Liver (tissue), 10 donors: ENCODE measurements at places on chromosomes 16 and 17.
A peak's percentile ranks its signal among the peaks of the same experiment; 100 is the strongest.

GRCh38 chr16:12229759-12230594 lies 253.4 kb downstream of the SNX29 start:
- no peaks in the 10 kb centered on the region for H3K27me3 ChIP-seq
- peak overlapping the region; percentile 34 for H3K27ac ChIP-seq
- H3K36me3 ChIP-seq, result no peaks in the 10 kb centered on the region
- no peak for DNase-seq

GRCh38 chr17:52143542-52143941 lies 15.0 kb downstream of the CA10 start:
- no peaks in the 10 kb centered on the region for H3K36me3 ChIP-seq
- DNase-seq, result no peak
- no peak overlapping the region for H3K27ac ChIP-seq
- H3K4me3 ChIP-seq, result no peak overlapping the region

DNA sequence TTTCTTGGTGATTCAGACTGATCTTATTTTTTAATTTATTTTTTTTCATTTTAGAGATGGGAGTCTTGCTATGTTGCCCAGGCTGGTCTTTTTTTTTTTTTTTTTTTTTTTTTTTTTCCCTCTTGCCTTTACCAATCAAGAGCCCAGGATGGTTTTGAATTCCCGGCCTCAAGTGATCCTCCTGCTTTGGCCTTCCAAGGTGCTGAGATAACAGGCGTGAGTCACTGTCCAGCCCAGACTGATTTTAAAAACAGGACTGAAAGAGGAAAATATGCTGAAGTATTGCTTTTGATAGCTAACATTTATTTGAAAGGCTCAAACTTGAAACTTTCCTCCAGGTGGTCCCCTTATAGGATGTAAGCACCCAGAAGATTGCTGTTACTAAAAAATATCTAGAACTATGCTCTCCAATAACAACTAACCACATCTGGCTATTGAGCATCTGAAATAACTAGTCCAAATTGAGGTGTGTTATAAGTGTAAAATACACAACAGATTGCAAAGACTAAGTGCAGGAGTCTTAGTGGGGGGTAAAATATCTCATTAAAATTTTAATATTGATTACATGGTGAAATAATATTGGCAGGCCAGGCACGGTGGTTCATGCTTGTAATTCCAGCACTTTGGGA lies 15.8 kb upstream of the BRIP1 start:
- H3K27me3 ChIP-seq, result no peaks in the 10 kb centered on the region
- no peaks in the 10 kb centered on the region for H3K4me1 ChIP-seq
- DNase-seq, result no peak
- H3K36me3 ChIP-seq, result peaks cover 14% of the 10 kb centered on the region
- H3K27ac ChIP-seq, result no peak overlapping the region

DNA sequence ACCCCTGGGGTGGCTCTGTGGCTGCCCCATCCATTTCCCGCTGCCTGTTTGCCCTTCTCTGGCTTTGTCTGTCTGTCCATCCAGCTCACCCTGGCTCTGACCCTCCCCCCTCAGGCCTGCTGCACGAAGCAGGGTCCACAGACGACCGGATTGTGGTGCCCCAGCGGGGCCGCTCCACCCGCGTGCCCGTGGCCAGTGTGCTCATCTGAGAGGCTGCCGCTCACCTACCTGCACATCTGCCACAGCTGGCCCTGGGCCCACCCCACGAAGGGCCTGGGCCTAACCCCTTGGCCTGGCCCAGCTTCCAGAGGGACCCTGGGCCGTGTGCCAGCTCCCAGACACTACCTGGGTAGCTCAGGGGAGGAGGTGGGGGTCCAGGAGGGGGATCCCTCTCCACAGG lies 761 bp upstream of the LAT start:
- H3K36me3 ChIP-seq, result peaks cover 10% of the 10 kb centered on the region
- H3K4me3 ChIP-seq, result no peak overlapping the region
- H3K4me1 ChIP-seq, result no peaks in the 10 kb centered on the region

GRCh38 chr17:77488531-77489238 lies 347.9 kb downstream of the SEC14L1 start:
- H3K27me3 ChIP-seq, result no peaks in the 10 kb centered on the region
- no peak overlapping the region for H3K27ac ChIP-seq
- no peak for DNase-seq
- H3K4me1 ChIP-seq, result peaks cover 22% of the 10 kb centered on the region

GRCh38 chr16:21590796-21591195 lies 8.6 kb upstream of the METTL9 start:
- no peak for DNase-seq
- H3K27ac ChIP-seq, result no peak overlapping the region
- H3K27me3 ChIP-seq, result no peaks in the 10 kb centered on the region
- H3K4me3 ChIP-seq, result no peak overlapping the region
- H3K36me3 ChIP-seq, result no peaks in the 10 kb centered on the region

DNA sequence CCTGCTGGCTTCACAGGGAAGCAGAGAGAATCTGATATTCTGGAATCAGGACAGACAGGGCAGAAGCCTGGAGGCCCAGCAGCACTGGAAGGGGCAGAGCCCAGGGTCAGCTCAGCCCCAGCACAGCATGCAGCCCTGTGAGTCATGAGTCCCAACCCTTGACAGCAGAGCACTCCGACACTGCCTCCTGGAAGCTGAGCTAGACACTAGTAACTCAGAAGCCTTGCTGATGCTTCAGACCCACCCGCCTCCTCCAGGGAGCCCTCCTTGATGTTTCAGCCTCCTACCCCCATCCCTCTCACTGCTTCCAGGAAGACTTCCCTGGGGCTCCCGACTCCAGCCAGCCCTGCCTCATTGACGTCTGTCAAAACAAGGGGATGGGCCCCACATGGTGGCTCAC lies 6.9 kb downstream of the CAMKK1 start:
- H3K27me3 ChIP-seq, result no peaks in the 10 kb centered on the region
- no peak overlapping the region for H3K4me3 ChIP-seq
- no peaks in the 10 kb centered on the region for H3K4me1 ChIP-seq
- no peak for DNase-seq
- no peaks in the 10 kb centered on the region for H3K36me3 ChIP-seq

DNA sequence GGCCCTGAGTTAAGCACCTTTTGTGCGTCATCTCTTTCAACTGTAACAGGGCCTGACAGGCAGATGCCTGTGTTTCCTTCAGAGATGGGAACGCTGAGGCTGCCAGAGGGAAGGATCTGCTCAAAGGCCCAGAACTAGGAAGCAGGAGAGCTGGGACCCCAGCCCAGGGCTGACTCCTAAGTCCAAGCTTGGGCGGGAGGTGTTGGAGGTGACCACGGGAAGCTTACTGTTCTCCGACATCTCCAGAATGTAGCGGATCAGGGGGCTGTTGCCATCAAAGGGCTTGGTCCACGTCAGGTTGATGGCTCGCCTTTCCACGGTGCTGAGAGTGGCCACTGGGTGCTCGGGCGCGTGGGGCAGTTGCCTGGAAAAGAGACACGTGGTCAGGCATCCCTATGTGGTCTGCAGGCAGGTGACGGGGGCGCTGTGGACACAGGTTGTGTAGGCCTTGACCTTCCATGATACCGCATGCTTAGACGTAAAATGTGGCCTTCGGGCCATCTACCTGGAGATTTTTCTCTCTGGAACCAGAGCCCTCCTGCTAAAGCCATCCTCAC lies 111.4 kb upstream of the CDC42EP4 start:
- no peaks in the 10 kb centered on the region for H3K36me3 ChIP-seq
- no peak for DNase-seq
- no peaks in the 10 kb centered on the region for H3K27me3 ChIP-seq
- H3K27ac ChIP-seq, result no peak overlapping the region
- no peak overlapping the region for H3K4me3 ChIP-seq
- H3K4me1 ChIP-seq, result no peaks in the 10 kb centered on the region

DNA sequence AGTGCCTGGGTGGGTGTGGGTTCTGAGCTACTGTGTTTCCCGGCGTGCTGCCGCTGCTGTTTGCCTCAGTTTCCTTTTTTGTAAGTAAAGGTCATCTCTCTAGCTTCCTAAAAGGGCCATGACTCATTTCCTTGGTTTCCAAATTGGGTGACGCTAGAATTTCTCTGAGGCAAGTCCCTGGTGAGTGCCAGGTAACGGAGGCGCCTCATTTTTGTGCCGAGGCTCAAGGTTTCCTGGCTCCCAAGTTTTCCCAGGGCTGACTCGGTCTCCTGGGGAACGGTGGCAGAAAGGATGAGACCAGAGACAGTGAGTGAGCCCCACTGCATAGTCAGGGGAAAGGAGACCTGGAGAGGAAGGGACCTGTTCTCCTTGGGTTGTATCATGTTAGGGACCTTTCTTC lies 20.3 kb downstream of the MSI2 start:
- H3K27me3 ChIP-seq, result no peaks in the 10 kb centered on the region
- peaks cover 4% of the 10 kb centered on the region for H3K36me3 ChIP-seq
- no peak overlapping the region for H3K4me3 ChIP-seq
- DNase-seq, result no peak
- H3K4me1 ChIP-seq, result peaks cover 5% of the 10 kb centered on the region

GRCh38 chr16:50457423-50457822 lies 88.6 kb upstream of the BRD7 start:
- peaks cover 10% of the 10 kb centered on the region for H3K4me1 ChIP-seq
- no peaks in the 10 kb centered on the region for H3K36me3 ChIP-seq
- DNase-seq, result no peak
- H3K27me3 ChIP-seq, result no peaks in the 10 kb centered on the region
- no peak overlapping the region for H3K4me3 ChIP-seq
- no peak overlapping the region for H3K27ac ChIP-seq

DNA sequence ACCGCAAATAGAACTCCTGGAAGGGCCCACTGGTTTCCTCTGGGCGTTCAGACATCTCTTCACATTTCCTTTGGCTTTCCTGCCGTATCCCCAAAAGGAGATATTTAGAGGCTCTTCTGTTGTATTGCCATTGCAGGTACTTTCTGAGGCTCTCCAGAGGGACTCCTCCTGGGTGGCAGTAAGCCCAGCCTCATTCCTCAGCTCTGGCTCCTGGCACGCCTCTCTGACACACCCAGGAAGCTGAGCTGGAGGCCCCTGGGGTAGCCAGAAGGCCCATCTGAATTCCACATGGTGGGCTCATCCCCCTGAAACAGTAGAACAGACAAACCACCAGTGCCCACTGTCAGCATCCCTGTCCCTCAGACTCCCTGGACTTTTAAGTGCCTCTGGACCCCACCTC lies 206.7 kb downstream of the PARN start:
- H3K4me3 ChIP-seq, result no peak overlapping the region
- H3K27ac ChIP-seq, result no peak overlapping the region
- H3K36me3 ChIP-seq, result no peaks in the 10 kb centered on the region
- H3K27me3 ChIP-seq, result no peaks in the 10 kb centered on the region
- H3K4me1 ChIP-seq, result peaks cover 3% of the 10 kb centered on the region
- DNase-seq, result no peak

DNA sequence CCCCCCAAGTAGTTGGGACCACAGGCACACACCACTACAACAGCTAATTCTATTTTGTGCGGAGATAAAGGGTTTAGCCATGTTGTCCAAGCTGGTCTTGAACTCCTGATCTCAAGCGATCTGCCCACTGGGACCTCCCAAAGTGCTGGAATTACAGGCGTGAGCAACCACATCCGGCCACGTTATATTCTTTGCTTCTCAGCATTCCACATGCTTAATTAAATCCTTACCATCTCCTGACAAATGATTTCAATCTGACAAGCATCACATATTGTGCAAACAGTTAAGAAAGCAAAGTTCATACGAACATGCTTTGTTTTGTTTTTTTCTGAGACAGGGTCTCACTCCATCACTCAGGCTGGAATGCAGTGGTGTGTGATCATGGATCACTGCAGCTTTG lies 18.2 kb downstream of the HIGD1B start:
- H3K4me1 ChIP-seq, result peaks cover 5% of the 10 kb centered on the region
- no peak overlapping the region for H3K27ac ChIP-seq
- peaks cover 34% of the 10 kb centered on the region for H3K36me3 ChIP-seq

DNA sequence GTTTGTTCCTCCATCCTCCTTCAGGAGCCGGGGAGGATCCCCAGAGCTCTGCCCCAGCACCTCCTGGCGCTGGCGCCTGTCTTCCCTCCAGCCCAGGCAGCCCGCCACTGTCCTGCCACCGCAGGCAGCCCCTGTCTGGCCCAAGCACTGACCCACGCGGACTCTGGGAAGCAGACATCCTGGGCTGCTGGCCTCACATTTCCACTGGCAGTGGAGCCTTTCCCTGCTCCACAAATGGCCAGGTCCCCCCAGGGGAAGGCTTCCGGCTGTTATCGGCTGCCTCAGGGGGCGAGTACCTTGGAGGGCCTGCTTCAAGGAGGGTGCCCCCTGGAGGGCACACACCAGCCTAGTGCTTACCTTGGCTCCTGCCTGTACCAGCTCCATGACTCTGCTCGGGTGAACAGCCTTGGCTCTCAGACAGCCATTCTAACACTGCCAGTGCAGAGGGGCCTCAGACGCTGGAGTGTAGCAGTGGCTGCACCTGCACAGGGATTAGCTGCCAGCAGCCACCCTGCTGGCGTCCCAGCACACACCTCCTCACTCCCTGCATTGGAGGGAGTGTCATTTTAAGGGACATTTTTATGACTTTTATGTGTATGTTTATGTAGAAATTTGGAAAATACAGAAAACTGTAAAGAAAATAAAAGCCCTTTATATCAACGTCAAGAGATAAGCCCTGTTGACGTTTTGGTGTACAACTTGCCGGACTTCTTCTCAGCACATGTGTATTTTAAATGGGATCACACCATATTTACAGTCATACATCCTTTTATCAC lies 21.0 kb downstream of the ACE start:
- H3K27me3 ChIP-seq, result no peaks in the 10 kb centered on the region
- H3K27ac ChIP-seq, result no peak overlapping the region
- no peaks in the 10 kb centered on the region for H3K4me1 ChIP-seq
- H3K4me3 ChIP-seq, result no peak overlapping the region

DNA sequence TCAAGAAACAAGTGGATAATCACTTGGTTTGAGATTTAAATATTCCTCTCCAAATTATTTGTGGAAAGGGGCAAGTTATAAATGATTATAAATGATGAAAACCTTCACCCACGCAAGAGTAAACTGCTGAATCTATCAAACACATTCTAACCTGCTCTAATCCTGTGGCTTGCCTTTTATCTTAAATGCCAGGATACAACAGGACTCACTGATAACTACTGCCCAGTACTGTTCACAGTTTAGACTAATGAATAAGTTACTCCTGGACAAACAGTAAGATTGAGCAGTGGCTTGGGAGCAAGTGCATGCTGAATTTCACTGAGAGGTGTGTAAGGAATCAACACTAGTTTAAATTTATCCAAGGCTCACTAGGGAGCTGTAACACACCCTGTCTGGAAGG lies 31.1 kb downstream of the IGF2BP1 start:
- no peaks in the 10 kb centered on the region for H3K27me3 ChIP-seq
- no peaks in the 10 kb centered on the region for H3K4me1 ChIP-seq
- no peaks in the 10 kb centered on the region for H3K36me3 ChIP-seq
- no peak overlapping the region for H3K27ac ChIP-seq
- no peak for DNase-seq

DNA sequence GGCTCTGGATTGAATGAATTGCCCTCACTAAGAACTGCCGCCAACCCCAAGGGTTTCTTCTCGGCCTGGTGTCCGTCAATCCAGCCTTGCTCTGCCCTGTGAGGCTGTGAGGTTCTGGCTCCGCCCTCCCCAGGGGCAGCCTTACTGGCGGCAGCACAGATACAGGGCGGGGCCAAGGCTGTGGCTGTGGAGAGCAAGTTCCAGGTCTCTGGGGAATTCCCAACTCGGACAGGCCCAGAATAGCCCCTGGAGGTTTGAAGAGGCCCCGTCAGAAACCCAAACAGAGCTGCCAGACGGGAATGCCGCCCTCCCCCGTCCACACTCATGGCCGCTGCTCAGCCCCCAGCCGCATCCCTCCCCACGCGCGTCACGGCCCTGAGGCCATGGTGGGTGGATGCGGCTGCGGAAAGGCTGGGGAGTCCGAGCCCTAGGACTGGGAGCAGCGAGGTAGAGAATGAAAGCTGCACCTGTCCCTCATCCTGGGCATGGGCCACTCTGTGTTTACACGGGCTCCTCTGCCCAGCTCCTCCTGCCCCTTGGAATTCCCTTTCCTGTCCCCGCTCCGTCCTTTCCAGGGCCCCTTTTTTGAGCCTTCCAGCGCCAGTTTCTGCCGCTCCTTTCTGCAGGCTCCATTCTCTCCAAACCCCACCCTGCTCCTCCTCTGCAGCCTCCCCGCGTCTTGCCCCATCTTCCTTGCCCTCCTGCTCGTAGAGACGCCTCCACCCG lies 660 bp upstream of the PRRT2 start:
- H3K36me3 ChIP-seq, result peaks cover 10% of the 10 kb centered on the region
- peak; percentile 87 for DNase-seq
- H3K4me1 ChIP-seq, result peaks cover 46% of the 10 kb centered on the region
